Retina (tissue), 1 donor: ENCODE measurements at places on chromosomes 3 and 15.

- DNase-seq: no peak
These were observed 186.6 kb upstream of the ROPN1 start for GRCh38 chr3:124178531-124178930.

DNA sequence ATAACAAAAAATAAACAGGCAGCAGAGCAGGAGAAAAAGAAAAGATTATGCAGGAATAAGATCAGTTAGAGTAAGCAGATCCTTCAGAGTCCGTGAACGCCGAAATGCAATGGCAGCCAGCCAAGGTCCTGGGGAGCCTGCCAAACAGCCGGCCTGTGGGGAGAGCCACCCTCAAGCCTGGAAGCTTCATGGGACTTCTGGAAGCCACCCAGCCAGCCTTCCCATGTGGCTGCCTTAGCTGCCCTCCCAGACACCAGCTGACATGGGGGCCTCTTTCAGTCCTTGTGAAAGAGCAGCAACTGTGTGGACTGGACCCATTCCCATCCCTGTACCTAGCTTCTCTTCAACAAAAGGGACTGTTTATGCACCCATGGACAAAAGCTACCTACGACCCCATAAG lies 64.9 kb upstream of the RAD18 start:
- DNase-seq: no peak

- no peak for DNase-seq
These were observed 9.6 kb upstream of the CFAP44 start for GRCh38 chr3:113450911-113451310.

DNA sequence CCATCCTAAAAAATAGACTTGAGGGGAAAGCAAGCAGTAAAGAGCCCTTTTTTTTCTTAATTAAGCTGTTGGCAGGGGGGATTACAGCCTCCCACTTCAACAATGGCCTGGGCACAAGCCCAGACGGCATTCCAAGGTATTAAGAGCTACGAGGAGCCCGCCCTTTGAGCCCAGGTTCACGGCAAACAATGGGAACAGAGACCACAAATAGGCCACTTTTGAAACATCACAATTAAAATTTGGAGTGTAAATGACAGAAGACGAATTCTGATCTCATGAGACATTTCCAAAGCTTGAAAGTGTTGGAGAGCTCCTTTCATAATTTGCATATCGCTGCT lies 8.9 kb downstream of the CHSY1 start:
- DNase-seq: no peak

DNA sequence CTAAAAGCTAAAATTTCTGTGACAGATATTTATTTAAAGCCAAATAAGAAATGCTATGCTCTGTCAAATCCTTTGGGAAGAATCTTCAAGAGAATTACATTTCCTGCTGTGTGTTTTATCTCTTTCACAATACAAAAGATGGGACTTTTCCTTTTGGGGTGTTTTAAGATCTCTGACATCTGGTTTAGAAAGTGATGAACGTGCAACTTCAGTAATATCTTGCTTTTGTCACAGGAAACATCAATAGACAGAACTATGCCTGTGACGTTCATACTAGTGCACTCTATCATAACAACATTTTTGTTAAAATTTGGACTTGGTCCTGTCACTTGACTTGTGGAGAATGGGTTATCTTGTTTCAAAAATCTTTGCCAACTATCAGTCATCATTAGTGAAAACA lies 195.7 kb upstream of the KCNMB2 start:
- no peak for DNase-seq

- DNase-seq: no peak
These were observed 302.0 kb downstream of the CHST2 start for GRCh38 chr3:143421556-143421955.

- DNase-seq: no peak
These were observed 105.2 kb downstream of the DAPK2 start for GRCh38 chr15:63940966-63941620.

DNA sequence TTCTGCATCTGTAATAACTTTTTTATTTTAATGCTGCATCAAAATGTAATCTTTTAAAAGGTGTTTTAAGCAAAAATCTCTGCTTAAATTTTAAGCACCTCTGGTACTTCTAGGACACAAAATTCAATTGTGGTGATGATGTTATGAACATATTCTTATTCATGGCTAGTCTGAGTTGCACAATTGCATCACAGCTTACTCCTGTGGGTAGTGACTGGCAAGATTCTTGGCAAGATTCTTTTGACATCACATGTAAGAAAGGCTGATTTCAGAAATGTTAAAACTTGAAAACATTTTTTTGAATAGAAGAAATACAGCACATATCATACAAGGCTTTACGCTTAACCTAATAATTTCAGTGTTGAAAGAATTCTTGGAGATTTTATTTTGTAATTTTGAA lies 35.7 kb downstream of the IQCH start:
- no peak for DNase-seq

GRCh38 chr3:129429080-129429451 lies 630 bp upstream of the EFCAB12 start:
- no peak for DNase-seq

- DNase-seq: no peak
These were observed 9.4 kb upstream of the MED12L start for GRCh38 chr3:151075869-151076562.

DNA sequence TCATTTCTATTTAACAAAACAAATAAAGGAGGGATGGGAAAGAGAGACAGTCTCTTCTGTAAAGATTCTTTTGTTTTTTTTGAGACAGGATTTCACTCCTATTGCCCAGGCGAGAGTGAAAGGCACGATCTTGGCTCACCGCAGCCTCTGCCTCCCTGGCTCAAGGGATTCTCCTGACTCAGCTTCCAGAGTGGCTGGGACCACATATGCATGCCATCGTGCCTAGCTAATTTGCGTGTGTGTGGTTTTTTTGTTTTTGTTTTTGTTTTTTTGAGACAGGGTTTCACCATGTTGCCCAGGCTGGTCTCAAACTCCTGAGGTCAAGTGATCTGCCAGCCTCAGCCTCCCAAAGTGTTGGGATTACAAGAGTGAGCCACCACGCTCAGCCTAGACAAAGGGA lies 23.3 kb downstream of the STAG1 start:
- DNase-seq: no peak

DNA sequence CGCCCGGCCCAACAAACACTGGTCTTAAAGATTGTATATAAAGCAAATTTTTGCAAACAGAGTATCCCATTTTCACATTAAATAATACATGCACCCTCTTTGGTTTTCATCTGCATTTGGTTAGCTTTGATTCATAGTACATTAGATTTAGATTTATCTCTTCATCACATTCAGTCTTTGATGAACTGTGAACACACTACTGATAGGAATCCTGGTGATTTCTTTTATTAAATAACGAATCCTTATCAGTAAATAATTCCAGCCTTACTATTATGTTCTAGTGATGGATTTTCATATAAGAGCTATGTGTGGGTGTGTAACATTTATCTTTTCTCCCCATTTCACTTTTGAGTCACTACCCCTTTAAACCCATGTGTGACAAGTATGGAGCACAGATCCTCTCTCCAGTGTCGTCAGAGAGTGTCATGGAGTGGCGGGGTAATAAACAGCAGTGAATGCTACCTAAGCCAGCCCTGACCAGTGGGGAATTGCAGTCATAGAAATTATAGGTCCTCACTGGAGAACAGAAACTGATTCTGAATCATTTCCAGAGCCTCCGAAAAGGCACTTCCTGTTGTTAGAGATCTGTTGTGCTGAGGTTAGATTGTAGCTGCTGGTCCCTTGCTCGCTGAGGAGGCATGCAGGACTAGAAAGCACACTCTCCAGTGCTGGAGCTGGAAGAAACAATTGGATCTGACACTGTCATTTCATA lies 22.0 kb downstream of the SLC7A14 start:
- DNase-seq: no peak

- no peak for DNase-seq
These were observed 1.2 kb downstream of the GPR176 start for GRCh38 chr15:39918688-39919385.

DNA sequence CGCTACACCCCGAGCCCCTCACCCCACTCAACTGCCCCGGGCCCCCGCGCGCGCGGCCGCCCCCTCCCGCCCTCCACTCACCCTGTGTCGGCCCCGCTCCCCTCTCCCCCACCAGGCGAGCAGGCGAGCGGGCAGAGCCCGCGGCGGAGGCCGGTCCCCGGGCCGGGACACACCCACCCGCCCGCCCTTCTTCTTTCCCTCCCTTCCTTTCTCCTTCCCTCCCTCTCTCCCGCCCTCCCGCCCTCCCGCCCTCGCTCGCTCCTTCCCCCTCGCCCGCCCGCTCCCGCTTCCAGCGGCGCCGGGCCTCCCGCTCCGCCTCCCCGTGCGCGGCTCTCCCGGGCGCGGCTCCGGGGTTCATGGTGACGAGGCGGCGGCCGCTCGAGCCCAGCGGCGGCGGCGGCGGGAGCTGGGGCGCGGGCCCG lies at the start of gene CTDSPL:
TSS of gene CTDSPL (plus strand) at position 261 of the 422 bp plus-strand sequence. CDS start 320 bp downstream, outside the sequence.
- no peak for DNase-seq

DNA sequence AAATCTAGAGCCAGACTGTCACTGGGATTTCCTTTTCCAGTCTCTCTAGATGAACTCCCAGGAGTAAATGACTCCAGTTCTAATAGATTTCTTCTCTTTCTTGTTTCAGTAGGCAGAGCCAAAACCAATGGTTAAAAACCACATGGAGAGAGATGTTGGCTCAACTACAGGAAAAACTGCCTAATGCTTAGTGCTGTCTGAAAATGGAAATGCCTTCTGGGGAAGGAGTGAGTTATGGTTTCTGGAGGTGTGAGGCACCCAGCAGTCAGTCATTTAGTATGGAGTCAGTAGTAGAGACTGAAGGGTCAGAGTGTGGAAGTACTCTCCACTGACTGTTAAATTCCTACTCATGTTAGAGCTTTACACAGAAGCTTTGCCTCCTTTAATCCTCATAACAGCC lies 136.7 kb downstream of the CCNL1 start:
- DNase-seq: no peak

DNA sequence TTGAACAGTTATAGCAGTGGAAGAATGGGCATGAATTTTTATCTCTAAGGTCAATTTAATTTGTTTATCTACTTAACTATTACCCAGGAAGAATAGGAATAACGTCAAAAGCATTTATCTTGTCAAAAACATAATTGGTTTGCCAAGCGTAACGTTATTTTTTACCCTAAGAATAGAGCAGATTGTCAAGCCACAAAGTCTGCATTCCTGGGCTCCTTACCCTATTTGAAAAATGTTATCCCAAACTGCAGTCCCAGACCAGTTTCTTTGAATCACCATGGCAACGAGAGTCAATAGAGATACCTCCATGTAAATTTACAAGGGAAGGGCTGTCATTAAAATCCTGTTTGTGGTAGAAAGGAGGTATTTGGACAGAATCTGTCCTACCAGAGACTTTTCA lies 61.1 kb downstream of the CPNE4 start:
- DNase-seq: no peak
